GM10248 (cell line): ENCODE measurements at places on chromosomes 11 and 22.
A peak's percentile ranks its signal among the peaks of the same experiment; 100 is the strongest.

DNA sequence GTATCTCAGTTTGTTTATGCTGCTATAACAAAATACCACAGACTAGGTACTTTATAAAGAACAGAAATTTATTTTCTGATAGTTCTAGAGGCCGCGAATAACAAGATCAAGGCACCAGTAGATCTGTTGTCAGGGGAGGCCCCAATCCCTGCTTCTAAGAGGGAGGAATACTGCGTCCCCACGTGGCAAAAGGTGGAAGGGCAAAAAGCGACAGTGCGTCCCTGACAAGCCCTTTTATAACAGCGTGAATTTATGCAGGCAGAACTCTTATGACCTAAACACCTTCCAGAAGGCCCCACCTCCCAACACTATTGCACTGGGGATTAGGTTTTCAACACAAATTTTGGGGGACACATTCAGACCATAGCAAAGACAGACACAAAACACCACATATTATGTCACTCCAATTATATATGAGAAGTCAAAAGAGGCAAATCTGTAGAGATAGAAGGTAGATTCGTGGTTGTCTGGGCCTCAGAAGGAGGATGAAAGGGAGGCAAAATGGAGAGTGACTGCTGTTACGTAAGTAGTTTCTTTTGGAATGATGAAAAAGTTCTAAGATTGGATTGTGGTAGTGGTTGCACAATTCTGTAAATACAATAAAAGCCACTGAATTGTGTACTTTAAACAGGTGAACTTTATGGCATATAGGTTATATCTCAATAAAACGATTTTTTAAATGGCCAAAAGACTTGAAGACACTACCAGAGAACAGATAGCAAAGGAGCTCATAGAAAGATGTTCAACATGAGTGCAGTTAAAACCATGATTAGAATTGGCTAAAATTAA, 30.1 kb upstream of the TNRC6B start:
- no peak for DNase-seq

DNA sequence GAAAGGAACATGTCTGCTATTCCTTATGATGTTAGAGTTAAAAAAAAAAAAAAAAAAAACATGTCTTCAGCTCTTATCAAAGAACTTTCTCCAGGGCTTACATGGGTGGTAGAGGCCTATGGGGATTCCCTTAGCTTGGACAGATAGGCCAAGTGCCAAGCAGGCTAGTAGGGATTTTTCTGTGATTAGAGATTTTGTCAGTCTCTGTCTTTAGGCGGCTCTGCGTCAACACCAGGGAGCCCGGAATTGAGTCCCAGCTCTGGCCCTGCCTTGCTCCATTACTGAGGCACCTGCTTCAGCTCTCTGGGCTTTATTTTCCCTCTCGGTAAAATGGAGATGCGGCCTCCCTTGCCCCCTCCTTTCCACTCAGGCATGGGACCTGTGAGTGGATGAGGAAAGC, 13.1 kb downstream of the CRY2 start:
- DNase-seq, result no peak

DNA sequence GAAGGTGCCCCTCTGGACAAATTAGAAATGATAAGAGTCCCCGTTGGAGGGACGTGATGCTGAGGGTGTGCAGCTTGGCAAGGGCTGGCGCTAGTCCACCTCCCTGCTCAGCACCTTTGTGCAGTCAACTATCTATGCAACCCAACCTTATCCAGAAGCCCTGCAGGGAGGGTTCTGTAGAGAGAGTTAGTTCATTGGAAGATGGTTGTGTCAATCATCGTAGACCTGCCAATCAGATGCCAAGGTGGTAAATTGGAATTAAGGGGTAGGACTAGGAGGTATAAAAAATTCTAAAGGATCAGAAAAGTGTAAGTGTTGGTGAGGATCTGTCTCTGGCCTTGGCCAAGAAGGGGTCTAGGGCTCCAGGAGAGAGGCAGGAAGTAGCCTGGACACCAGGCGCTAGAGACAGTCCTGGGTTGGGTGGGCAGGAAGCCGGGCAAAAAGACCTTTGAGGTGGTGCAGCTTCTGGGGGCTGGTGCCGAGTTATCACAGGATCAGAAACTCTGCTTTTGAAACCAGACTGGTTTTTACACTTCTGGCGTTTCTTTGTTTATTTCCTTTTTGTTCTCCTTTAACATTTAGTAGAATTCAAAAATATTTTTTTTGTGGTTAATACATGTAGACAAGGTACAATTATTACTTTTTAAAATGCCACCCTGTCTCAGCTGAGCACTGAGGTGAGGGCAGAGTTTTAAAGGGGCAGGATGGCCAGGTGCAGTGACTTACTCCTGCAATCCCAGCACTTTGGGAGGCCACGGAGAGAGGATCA, 1.6 kb downstream of the C1QTNF6 start:
- peak; percentile 80 for DNase-seq

GRCh38 chr11:29317694-29318093, 699.1 kb downstream of the KCNA4 start:
- DNase-seq, result no peak

GRCh38 chr11:48164836-48165235, 51.8 kb upstream of the OR4B1 start:
- DNase-seq, result no peak

DNA sequence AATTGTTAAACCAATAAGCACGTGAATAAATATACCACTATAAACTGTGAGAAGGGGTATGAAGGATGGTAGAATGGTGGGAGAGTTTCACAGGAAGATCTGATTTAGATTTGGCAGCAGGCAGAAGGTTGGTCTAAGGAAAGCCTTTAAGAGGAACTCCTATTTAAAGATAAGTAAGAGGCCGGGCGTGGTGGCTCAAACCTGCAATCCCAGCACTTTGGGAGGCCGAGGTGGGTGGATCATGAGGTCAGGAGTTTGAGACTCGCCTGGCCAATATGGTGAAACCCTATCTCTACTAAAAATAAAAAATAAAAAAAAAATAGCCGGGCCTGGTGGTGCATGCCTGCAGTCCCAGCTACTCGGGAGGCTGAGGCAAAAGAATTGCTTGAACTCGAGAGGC, 45.8 kb upstream of the CXCR5 start:
- DNase-seq, result no peak

GRCh38 chr22:44151676-44152075, 29.0 kb upstream of the PARVG start:
- DNase-seq, result no peak

DNA sequence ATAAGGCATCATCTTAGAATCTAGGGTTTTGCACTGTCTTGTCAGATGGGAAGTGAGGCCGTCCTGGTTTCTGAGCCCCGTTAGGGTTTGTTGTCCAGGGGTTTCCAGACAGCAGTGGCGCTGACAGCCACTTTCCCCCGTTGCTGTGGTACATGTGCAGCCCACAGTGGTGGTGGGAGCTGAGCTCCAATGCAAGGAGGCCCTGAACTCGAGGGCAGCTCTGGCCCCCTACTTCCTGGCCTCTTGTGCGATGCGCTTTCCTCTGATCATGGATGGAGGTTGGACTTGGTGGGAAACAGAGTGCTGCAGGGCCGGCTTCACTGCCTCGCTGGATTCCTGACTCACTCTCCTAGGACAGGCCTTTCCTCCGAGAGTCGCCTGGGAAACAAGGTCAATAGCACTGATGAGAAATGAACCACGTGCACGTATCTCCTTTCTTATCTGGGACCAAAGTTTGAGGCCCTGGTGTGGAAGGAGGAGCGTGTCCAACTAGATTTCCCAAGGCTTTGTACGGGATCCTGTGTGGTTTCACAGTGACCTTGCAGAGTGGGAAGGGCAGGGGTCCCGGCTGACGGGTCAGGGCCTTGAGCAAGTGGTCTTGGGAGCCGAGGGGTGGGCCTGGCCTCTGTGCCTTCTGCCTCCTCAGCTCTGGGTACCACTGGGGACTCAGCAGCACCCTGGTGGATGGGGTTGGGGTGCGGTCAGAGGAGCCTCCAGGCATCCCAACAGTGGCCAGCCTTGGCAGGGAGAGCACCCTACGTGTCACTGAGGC, 3.7 kb downstream of the PHRF1 start:
- DNase-seq, result no peak

- peak; percentile 37 for DNase-seq
Observed at GRCh38 chr22:50606165-50606945, 5.8 kb downstream of the MAPK8IP2 start.

DNA sequence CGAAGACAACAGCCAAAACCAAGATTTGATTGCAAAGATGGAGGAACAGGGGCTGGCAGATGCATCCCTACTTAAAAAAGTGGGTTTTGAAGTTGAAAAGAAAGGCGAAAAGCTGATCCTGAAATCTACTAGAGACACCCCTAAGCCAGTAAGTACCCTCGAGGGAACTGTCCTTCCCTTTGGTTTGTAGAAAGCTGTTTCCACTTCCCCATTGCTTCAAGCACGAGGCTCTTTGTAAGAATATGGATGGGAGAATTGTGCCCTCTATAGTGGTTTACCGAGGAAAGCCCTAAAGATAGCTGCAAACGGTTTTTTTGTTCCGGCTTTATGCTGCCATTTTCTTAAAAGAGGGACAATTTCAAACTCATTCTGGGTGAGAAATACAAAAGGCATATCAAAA, 133.9 kb downstream of the WNT7B start:
- DNase-seq, result no peak

GRCh38 chr11:47189100-47189834, 3.0 kb upstream of the PACSIN3 start:
- DNase-seq, result no peak

DNA sequence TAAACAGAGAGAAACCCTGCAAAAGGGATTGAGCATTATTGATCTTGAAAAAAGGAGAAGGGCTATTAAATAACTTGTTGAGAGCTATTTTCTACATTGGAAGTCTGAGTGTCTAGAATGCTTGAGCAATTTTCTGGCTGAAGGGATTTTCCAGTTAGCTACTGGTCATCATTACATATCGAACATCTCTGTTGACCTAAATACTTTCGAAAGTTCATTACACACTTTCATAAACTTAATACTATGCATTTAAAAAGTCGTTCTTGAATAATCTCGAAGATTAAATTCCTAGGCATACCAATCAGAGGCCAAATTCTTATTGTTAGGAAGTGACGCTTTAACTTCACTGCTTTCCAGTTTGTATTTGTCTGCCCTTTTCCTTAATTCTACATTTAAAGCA, 13.7 kb downstream of the ETS1 start:
- no peak for DNase-seq

GRCh38 chr11:17381156-17381555, 7.3 kb downstream of the KCNJ11 start:
- no peak for DNase-seq
